Stimulated activated CD8-positive, alpha-beta memory T cell treated with anti-CD3 and anti-CD28 coated beads, Interleukin-15, amount 100 ng/mL, for 1 hour (primary cell): ENCODE measurements at places on chromosomes 11 and 22.

DNA sequence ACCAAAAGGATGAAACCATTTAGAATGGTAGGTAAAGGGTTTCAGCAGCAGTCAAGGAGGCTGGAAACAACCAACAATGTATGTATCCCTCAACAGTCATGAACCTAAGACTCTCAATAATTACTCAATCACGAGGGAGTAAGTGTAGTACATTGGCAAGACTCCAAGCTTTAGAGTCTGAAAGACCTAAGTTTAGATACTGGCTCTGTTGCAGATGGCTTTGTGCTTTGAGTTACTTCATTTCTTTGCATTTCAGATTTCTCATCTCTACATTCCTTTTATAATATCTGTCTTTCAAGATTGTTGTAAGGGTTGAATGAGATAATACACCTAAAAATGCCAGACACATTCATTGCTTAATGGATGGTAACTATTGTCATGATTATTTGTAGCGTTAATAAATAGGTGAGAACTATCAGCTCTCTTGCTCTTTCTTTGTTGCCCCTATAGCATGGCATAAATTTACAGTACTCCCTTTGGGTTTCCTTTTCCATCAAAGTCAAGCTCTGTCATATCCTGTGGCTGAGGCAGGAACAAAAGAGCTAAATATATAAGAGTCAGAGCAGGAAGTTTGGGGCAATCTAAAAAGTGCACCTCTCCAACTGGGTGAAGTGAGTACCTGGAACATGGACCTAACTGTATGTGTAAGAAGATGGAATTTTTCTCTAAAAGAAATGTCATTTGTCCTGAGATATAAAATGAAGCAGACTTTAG, 228.2 kb upstream of the ZC3H12C start:
- no peak for DNase-seq

- no peak for DNase-seq
These were observed 1.7 kb upstream of the CHID1 start for GRCh38 chr11:912266-912665.

GRCh38 chr22:47645450-47645914, 883.0 kb downstream of the TBC1D22A start:
- DNase-seq, result no peak

DNA sequence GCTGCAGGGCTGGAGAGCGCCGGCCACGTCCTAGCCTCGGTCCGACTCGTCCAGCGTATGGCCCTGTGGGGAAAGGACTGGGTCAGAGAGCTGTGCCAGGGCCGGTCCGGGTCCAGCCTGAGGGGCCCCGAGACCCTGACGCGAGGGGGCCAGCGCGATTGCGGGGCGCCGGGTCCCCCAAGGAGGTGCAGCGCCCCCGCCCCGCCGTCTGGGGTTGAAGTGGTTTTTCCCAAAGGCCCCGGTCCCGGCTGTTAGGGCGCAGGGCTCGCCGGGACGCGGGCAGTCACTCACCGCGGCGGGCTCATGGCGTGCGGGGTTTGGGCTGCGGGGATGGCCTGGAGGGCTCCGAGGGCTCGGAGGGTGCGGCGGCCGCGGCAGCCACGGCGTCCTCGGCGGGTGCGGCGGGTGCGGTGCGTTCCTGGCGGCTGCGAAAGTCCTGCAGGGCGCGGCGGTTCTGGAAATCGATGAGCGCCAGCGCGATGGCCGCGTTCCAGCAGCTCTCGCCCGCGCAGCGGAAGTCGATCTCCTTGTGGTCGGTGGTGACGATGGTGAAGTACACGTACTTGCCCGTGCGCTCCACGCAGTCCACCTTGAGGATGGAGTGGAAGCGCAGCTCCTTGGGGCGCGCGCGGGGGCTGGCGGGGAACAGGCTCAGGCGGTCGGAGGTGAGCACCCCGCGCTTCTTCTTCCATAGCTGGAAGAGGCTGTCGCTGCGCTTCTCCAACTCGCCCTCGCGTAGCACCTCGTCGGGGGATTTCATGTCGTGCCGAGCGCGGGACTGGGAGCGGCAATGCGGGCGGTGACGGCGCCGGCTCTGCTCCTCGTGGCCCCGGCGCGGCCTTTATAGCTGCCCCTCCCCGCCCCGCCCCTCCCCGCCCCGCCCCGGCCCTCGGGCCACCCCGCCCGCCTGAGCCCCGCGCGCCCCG, at the start of gene PHLDA2:
TSS of gene PHLDA2 (minus strand) at position 816 of the 926 bp plus-strand sequence. CDS start at position 760, 56 bp downstream.
- DNase-seq, result no peak

GRCh38 chr11:62075438-62075837, 48.4 kb upstream of the INCENP start:
- DNase-seq, result no peak

GRCh38 chr11:125300791-125301218, 136.3 kb downstream of the PKNOX2 start:
- DNase-seq, result no peak

GRCh38 chr11:36492724-36493304, 17.3 kb downstream of the TRAF6 start:
- no peak for DNase-seq

DNA sequence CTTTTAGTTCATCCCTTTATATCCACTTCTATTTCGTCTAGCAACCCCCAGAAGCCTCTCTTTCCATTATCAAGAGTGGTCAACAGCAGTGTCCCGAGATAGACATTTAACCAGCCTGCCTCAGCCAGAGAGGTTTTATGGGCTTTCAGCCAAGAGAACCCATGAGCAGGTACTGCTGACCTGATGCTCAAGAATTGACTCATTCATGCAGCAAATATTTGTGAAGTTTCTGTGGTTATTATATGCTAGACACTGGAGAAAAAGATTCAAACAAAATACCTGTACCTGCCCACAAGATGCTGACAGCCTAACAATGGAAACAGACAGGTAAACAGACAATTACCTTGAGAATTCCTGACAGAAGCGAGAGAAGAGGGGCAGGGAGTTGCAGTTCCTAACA, 9.7 kb upstream of the LRRC55 start:
- DNase-seq, result no peak

DNA sequence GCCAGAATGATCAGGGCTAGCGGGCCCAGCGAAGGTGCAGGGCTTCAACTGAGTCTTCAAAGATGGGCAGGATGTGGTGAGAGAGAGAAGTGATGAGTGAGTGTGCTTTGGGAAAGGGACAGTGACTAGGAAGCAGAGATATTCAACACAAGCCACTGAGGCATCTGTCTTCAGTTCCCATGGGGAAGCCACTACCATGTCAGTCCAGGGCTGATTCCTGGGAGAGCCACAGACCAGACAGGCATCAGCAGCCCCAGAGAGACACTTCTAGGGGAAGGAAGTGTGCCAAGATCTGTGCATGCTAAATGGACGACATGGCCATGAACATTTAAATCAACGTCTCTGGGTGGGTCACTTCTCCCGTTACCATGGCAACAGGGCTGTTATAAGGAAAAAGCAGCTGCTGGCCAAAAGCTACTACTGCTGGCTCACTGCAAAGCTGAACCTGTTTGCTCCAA, 28.5 kb downstream of the P4HA3 start:
- DNase-seq, result no peak

- DNase-seq, result no peak
These were observed 586.5 kb upstream of the CNTN5 start for GRCh38 chr11:98434296-98434695.

GRCh38 chr11:113373981-113374560, 13.5 kb upstream of the ANKK1 start:
- no peak for DNase-seq

GRCh38 chr22:47030881-47031627, 268.6 kb downstream of the TBC1D22A start:
- DNase-seq, result no peak

DNA sequence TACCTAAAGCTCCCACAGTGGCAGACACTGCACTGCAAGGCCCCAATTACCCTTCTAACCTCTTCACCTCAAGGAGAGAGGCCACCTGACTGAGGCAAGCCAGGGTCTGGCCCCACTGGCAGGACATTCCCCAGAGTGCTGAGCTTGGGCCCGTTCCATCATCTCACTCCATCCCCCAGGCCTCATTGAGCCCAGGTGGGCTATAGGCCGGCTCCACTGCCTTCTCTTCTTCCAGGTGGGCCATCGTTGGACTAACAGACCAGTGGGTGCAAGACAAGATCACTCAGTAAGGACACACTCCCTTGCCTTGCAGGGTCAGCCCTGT, 19.1 kb downstream of the CDC45 start:
- no peak for DNase-seq

- DNase-seq, result no peak
These were observed 30.1 kb downstream of the NRXN2 start for GRCh38 chr11:64692764-64693331.

DNA sequence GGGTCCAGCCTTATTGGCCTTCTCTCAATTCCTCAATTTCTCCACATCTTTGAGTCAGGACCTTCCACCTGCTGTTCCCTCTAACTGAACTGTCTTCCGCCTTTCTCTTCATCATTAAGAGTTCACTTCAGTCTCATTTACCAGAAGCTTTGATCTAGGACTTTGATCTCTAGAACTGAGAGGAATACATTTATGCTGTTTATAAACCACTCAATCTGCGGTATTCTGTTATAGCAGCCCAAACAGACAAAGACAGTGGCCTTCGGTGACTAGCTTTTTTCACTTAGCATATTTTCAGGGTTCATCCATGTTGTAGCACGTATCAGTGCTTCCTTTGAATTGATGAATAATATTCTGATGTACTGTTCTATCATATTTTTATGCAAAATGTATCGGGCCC, 10.5 kb downstream of the CLPB start:
- DNase-seq, result no peak

DNA sequence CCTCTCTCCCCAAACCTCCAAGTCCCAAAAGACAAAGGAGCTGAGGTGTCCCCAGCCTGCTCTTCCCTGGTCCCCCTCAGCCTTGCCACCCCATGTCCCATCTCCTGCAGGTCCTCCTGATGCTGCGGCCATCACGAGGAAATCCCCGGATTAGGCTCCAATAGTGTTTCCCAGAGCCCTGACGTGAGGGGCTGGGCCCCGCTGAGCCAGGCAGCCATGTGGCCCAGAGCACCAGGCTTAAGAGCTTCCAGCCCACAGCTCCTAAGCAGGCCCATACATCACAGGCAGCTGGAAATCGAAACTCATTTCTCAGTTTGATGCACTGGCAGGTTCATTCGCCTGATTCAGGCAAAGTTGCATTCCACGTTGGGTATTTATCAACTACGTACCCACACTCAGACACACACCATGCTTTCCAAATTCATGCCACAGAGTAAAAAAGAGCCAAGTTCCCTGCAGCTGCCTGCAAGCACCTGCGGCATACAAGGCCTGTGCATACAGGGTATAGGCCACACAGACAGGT, 114.2 kb downstream of the CHST1 start:
- DNase-seq, result no peak

DNA sequence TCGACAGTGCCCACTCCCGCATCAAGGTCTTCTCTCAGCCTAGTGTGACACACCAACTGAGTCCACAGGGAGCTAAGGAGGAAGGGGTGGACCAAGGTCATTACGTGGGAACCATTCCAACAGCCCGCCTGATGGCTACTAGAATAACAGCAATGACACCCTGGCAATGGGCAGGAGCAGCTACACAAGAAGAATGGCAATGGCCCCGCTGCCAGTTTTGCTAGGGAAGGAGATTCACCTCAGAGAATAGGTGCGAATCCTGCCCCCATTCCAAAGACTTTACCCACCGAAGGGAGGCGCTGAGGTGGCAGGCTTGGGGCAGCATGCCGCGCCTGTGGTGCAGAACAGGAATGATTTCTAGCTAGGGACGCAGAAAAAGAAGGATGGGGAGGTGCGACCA, 9.1 kb downstream of the WT1 start:
- no peak for DNase-seq

DNA sequence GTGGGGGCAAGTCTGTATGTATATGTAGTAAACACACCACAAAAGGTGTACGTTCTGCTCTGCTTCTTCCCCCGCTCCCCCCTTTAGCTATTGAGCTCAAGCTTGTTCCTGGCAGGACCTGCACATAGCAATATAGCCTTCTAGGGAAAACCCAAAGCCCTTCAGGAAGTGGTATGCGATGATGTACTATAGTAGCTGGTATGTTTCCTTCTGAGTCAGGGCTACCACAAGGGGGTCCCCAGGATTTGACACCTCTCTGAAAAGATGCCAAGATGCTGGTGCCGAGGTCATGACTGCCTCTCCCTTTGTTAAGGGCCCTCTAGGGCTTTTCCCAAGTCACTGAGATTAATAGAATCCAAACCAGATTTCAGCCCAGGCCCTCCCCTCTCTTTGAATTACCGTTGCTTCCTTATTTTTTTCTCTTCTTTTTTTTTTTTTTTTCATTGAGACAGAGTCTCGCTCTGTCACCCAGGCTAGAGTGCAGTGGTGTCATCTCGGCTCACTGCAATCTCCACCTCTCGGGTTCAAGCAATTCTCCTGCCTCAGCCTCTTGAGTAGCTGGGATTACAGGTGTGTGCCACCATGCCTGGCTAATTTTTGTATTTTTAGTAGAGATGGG, 268.4 kb downstream of the ETS1 start:
- DNase-seq, result peak; percentile 44

DNA sequence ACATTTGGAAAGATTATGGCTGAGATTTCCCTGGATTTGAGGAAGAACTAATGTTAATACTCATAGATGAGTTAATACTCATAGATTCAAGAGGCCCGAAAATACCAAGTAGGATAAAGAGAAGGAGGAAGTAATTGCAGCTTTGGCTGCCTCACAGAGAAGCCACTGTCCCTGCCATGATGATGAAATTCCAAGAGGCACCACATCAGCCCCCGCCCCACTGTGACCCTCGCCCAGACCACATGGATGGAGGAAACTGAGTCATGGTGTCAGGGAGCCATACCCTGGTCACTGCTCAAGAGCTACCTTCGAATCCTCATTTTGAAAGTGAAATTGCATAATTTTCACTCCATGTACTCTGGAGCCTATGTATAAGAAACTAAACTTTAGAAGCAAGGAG, 92.9 kb upstream of the SLC22A12 start:
- DNase-seq, result no peak

GRCh38 chr11:1500466-1501420, 14.2 kb upstream of the MOB2 start:
- no peak for DNase-seq

DNA sequence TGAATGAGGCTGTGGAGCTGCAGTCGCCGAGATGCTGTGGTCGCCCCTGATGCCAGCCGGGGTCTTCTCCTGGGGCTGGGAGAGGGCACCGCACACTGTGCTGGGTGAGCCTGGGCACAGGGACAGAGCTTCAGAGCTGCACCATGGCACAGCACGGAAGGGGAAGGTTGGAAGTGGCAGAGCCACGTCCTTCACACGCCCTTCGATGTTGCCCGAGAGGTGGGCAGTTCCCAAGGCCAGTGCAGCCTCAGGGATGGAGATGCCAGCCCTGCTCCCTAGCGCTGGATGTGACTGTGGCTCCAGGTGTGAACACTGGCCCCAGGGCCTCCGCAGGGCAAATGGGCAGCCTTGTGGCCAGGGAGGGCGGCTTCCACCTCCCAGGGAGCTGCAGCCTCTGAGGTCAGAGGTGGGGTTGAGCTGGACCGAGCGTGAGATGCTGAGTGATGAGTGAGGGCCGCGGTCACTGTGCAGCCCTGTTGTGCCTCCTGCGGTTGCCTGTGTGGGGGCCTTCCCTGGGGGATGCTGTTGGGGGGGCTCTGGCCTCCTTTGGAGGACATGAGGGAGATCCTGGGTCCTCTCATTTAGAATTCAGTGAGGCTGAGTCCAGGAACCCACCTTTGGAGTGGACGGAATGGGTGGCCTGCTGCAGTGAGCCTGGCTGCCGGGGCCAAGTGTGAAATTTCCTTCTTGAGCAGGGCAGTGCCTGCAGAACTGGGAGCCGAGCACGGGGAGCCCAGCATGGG, 1090.0 kb downstream of the BRD1 start:
- DNase-seq, result no peak
